GM12891 (cell line): ENCODE measurements at places on chromosomes 1 and 21.

DNA sequence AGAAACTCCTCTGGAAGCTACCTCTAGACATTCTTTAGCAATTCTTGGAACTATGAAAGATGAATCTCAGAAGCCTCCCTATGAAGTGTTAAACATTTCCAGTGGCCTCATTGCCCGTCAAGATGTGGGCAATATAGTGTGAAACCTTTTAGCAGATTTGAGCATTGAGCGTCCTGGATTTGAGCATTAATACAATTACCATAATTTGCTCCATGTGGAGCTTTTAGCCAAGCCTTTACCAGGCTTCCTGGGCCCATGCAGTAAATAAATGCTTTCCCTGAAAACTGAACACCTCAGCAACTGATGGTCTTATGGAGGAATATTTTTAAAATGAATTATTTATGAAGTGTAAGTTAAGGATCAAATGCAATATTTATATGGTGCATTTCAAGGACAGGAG lies 162.0 kb downstream of the FGGY start:
- DNase-seq, result no peak

DNA sequence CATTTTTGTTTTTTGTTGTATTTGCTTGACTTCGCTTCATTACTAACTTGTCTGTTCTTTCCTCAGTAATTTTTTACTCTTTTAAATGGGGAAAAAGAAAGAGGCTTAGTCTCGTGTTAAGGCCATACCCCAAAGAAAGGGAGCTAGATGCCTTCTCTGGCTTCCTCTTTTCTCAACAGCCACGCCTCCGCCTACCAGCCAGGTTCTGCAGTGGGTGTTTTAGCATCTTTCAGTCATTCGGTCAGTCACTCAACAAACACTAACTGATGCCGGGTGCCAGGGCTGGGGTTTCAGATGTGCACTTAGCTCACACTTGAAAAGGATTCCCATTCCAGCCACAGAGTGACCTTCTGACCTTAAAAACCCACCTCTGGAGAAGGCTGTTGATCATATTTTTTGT lies 46.3 kb upstream of the VAV3 start:
- no peak for DNase-seq

- DNase-seq, result no peak
Measured at GRCh38 chr1:233919786-233920185, 15.3 kb downstream of the SLC35F3 start.

GRCh38 chr1:93979718-93980319 lies 70.6 kb upstream of the GCLM start:
- DNase-seq, result no peak

DNA sequence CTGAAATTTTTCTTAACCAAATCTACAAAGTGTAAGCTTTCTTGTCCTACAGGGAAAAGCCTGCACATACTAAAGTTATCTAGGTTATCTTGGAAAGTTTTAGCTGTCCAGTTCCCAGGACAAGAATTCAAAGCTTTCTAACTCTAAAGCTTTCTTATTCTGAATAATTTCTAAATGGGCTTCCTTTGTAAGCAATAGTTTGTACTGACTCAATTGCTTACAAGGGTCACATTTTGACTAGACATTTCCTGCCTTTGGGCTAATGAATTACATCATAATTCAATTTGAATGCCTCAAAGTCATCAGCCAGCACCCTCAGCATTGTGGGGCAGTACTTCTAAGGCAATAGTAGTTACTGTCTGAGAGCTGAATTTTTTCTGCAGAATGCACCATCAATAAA lies 223.0 kb downstream of the LTN1 start:
- no peak for DNase-seq

GRCh38 chr1:201064806-201065205 lies 41.3 kb upstream of the KIF21B start:
- no peak for DNase-seq

- no peak for DNase-seq
Measured at GRCh38 chr1:23645338-23645737, 46.3 kb upstream of the RPL11 start.

- no peak for DNase-seq
Measured at GRCh38 chr1:221869779-221870178, 127.9 kb upstream of the DUSP10 start.

- DNase-seq, result no peak
Measured at GRCh38 chr1:62230718-62231117, 36.1 kb downstream of the L1TD1 start.

- no peak for DNase-seq
Measured at GRCh38 chr1:72521659-72522058, 239.3 kb upstream of the NEGR1 start.

GRCh38 chr1:157154940-157155514 lies 16.8 kb upstream of the ETV3 start:
- no peak for DNase-seq

DNA sequence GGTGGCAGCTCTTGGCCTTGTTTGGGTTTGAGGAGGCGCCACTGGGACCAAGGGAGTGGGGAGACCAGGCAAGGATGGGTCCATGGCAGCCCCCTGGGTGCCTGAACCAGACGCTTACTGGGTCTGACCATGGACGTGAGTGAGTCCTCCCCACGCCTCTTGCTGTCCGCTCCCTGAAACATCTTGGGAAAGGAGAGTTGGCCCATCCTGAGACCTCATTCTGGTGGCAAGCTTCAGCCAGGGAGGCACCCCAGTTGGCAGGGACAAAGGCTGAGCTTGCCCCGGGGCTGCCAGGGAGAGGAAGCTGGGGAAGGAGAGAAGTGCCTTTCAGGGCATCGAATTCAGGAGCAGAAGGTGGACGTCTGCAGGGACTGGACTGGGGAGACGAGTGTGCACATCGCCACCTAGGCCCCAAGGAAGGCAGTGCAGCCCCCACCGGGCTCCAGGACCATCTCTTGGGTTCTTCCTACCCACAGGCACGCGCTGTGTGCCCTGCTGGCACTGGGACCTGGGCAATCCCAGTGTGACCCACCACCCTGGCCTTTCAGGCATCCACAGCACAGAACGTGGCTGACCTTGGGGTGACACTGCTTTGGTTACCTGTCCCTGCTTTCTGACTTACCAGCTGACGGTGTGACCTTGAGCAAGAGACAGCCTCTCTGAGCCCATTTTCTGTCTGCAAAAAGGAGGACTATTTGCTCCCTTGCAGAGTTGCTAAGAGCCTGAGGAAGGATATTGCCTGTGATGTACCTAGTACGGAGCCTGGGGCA lies 132.9 kb upstream of the WNT4 start:
- peak; percentile 72 for DNase-seq

DNA sequence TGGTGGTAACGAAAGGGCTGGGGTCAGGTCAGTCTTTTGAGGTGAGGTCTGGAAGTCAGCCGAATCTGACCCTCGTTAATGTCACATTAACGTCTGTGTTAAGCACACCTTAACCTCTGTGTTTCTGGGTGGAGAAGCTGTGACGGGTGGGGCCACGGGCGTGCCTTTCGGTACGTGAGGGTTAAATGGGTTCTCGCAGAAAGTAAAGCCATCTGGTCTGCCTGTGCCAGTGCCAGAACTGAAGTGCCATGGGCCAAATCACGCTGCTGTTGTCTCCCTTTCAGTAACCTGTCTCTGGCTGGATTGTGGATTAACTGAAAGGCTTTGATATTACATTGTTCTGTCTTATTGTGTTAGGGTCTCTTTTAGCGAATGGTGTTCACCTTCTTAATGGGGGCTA lies 14.4 kb downstream of the URB2 start:
- no peak for DNase-seq

DNA sequence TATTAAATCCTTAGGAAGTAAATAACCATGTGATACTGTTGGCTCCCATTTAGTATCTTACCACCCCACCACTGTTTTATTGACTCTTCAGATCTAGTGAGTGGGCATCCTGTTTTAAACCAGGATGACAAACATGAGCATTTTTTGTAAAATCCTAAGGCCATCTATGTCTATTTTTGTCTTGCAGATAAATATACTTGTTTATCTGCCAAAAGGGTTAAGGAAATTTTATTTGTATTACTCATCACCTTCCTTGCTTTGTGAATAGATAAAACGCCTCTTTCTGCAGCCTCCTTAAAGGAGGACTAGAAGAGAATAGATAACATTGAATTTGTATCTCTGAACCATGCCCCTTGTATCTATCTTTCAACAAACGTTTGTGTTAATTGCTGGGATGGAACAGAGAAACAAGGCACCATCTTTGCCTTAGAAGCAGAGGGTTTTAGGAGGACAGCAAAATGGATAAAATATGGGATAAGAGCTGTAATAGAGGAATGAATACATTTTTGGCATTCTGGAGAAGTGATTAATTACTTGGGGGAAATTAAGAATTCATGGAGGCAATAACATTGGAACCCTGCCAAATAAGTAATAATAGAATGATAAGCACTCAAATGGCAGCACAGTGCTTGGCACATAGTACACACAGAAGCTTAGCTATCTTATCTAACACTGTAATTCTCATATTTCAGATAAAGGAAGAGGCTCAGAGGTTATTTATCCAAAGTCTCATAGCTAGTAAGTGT lies 14.7 kb downstream of the YTHDF2 start:
- no peak for DNase-seq

GRCh38 chr1:110829955-110830553 lies 42.9 kb upstream of the CD53 start:
- no peak for DNase-seq

DNA sequence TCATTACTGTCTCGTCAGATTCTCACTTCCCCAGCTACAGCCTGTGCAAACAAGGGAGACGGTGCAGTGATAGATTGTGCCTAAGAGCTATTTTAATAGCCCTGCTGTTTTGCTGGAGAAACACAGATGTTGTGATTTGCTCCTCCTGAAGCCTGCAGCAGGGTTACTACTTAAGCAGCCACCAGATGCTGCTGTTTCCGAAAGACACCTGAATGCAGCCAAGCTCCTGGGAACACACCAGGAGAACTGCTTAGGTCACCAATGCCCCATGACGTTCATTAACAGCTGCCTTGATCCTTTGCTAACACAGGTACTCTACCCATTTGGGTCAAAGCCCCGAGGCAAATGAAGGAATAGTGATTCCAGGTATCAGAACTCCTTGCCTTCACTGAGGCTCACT lies 411.8 kb upstream of the DAB1 start:
- no peak for DNase-seq
